NCI-H1092 (cell line): ENCODE measurements at places on chromosomes 1 and 21.

- no peak for DNase-seq
These were observed 2.9 kb upstream of the HTR6 start for GRCh38 chr1:19661721-19662228.

- no peak for DNase-seq
These were observed 29.0 kb downstream of the SIM2 start for GRCh38 chr21:36727866-36728265.

DNA sequence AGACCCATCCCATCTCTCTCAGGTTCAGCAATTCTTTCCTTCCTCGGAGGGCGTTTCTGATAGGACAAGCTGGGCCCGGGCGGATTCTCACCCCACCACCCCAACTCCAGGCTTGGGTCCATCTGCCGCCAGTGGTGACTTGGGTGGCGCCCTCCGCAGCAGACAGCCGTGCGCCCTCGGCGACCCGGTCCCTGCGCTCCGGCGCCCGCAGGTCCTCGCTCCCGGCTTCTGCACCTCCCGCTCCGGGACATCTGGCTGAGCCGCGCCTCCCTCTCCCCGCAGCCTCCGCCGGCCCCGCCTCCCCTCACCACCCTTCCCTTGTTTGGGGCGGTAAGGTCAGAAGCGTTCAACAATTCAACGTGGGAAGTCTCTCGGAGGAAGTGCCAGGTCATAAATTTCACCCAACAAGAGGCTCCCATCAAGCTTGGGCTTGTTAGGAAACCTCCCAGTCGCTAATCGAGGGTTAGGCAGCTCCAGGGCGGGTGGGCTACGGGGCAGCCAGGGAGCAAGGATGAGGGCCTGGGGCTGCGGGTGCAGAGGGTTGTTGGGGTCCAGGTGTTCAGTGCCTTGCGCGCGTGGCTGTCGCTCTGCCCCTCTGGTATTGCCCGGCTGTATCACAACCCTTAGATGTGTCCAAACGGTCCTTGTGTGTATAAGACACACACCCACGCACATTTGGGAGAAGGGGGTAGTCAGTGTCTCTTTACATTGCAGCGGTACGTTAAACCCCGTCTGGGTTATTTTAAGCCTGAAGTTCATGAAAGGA lies 39.8 kb downstream of the OLIG1 start:
- no peak for DNase-seq

DNA sequence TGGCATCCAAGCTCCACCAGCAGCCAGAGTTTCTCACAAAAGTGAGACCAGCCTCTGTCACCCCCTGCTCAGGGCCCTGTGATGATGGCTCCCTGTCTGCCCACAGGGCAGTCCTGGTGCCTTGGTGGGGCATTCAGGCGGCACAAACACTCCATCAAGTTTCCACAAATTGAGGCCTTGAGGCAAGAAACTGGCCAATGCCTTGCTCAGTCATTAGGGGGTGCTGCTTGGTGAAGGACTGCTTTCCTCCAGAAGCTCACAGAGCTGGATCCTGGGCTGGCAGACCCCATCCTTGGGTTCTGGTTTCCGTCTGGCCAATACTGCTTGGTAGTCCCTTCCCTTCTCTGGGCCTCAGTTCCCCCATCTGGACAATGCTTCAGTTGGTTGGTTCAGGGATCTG lies 12.5 kb upstream of the AHDC1 start:
- DNase-seq = no peak

GRCh38 chr1:119987112-119987511 lies 82.3 kb downstream of the NOTCH2 start:
- DNase-seq = no peak

DNA sequence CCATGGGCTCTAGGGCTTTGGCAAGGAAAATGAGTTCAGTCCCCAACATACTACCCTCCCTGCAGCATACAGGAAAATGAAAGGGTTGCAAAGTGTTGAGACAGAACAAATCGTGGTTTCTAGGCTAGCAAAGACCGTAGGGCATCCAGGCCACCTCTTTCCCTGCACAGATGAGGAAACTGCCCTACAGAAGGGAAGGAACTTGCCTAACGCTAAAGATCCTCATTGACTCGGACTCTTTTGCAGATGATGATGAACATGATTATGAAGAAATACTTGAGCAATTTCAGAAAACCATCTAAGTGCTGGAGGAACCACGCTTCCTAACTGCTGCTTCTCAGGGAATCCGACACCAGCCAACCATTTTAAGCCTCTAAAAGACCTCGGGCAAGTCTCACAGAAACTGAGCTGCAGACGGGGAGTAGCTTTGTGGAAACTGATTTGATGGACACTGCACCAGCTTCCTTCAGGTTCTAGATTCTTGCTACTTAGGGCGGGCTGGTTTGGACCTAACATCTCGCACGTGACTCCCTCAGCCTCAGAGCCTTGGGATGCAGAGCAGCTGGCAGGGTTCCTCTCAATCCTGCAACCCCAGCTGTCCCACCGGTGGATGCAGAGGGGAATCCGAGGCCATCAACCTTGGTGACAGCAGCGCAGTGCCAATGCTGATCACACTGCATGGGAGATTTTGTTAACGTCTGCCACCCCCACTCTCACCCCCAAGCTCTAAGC lies 13.4 kb downstream of the THEMIS2 start:
- DNase-seq = no peak

- DNase-seq = no peak
These were observed 67.8 kb downstream of the FASLG start for GRCh38 chr1:172726740-172727139.

GRCh38 chr1:200979574-200980451 lies 43.7 kb downstream of the KIF21B start:
- peak; percentile 62 for DNase-seq

GRCh38 chr21:25700741-25701140 lies 34.0 kb downstream of the ATP5PF start:
- DNase-seq = no peak

GRCh38 chr1:157551694-157552693 lies at the start of gene FCRL5:
TSS of gene FCRL5 (minus strand) at chr1:157552515. CDS start at chr1:157552362, 153 bp downstream.
- no peak for DNase-seq

- DNase-seq = no peak
These were observed 4.8 kb upstream of the SFN start for GRCh38 chr1:26858160-26858559.

DNA sequence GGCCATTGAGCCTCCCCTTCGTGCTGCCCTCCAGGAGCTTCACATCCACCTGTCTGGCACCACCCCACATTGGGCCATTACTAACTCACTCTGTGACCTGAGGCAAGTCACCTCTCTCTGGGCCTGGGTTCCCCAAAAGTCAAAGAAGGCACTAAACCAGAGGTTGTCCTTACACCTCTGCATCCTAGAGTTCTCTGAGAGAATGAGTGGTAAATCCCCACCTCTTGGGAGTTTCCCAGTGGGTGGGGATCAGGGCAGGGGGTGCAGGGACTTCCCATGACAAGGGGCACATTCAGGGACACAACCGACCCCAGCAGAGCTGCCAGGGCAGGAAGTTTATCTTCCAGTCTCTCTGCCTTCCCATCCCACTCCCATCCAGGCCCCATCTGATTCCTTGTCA lies 99.7 kb downstream of the EPHB2 start:
- no peak for DNase-seq

GRCh38 chr21:21200103-21200938 lies 202.1 kb downstream of the NCAM2 start:
- DNase-seq = no peak

DNA sequence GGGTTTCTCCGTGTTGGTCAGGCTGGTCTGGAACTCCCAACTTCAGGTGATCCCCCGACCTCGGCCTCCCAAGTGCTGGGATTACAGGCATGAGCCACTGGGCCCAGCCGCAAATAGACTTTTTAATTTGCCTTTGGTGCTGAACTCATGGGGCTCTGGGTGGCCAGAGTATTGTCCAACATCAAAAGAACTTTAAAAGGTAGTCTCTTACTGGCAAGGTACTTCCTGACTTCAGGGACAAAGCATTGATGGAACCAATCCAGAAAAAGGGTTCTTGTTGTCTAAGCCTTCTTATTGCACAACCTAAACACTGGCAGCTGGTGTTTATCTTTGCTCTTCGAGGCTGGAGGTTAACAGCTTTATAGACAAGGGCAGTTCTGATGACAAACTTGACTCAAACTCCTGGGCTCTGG lies 3.8 kb upstream of the KTI12 start:
- DNase-seq = no peak

DNA sequence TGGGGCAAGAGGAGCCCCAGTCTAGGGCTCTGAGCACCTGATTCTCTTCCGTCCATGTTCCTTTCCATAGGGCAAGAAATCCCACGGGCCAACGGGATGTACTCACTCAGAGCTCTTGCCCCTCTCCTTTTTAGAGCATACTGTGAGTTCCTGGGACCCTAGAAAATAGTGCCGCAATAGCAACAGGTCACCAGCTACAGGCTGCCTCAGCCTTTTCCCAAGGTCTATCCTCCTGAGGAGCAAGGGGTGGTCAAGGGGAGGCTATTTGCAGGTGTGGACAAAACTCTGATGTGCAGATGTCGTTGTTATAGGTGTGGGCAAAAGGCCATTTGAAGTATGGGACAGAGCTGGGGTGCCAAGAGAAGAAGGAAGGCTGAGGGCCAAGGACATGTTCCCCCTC lies 1.6 kb upstream of the QSOX1 start:
- DNase-seq = no peak

DNA sequence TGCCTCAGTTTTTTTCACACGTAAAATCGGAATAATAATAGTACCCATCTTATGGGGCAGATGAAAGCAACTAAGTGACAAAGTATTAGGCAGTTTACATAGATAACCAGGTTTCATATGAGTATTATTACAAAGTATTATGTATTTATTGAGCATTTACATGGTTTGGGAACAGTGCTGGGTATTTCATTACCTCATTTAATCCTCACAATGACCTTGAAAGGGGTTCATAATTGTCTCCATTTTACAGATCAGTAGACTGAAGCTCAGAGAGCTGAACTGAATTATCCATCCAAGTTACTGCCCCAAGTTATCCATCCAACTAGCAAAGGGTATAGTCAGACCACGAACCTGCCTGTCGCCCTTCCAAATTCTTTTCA lies 21.2 kb downstream of the TCEA3 start:
- DNase-seq = no peak

GRCh38 chr21:35484851-35485250 lies 435.7 kb upstream of the RUNX1 start:
- no peak for DNase-seq

DNA sequence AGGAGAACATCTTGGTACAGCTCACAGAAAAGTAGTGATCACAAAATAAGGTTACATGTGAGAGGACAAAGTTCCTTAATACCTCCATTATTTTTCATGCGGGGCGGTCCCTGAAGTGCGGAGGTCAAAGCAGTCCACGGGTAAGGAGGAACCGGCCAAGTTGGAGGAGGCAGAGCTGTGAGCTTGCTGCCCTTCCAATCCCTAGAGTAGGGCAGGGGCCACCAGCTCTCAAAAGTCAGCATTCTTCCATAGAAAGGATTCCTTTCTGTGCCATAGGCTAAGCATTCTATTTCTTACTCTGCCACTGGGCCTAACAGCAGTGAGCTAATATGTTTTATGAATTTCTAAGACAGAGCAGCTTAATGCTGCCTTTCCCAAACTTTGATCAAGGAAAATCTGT lies 50.9 kb upstream of the USP1 start:
- no peak for DNase-seq

DNA sequence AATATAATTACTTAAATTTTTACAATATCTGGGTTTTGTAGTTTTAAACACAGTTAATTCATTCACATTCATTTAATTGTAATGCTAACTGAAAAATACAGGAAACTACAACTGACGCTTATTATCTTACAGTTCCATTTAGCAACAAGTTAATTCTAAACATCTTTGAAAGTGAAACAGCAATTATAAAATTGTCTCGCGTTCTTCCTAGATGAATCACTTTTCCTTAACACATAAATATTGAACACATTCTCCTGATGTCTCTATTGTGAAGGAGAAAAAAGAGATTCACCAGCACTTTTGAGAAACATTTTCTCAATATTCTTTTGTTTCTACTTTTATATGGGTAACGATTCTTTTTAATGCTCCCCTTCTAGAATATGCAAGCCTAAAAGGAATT lies 6.4 kb downstream of the PTGFR start:
- no peak for DNase-seq

DNA sequence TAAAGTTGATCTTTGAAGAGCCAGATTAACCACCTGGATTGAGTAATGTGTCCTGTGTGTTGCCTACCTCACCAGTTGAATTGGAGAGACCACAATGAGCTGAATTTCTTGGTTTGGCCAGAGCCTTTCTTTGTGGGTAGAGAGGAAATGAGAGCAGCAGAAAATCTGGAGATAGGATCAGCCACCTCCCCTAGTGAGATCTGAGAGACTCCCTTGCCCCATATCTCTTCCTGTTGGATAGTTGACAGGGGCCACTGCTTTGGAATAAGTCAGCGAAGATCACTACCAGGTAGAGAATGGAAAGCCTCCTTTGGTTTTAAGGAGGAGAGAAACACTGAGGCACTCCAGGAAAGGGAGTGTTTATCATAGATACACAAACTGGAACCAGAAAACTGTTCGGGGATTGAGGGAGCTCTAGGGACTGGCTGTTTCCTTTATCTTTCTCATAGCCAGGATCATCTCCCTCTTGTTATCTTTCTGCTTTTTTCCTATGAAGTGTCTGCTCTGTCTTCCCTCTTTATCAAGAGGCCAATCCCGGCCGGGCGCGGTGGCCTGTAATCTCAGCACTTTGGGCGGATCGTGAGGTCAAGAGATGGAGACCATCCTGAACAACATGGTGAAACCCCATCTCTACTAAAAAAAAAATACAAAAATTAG lies 21.3 kb upstream of the ZNF326 start:
- no peak for DNase-seq

- DNase-seq = no peak
These were observed 70.3 kb downstream of the CD46 start for GRCh38 chr1:207822124-207822601.

DNA sequence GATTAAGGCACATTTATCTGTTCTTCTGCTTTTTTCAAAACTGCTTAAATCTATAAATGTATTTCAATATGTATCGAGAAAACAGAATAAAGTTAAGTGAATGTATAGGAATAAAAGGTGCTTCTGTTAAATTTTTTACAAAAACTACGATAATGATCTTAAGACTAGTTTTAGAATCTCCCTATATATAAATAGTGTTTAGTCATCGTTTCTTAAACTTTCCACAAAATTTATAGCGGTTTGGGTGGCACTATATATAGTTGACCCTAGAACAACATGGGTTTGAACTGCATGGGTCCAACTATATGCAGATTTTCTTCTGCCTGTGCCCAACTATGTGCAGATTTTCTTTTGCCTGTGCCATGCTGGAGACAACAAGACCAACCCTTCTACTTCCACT lies 125.7 kb downstream of the CRB1 start:
- no peak for DNase-seq

DNA sequence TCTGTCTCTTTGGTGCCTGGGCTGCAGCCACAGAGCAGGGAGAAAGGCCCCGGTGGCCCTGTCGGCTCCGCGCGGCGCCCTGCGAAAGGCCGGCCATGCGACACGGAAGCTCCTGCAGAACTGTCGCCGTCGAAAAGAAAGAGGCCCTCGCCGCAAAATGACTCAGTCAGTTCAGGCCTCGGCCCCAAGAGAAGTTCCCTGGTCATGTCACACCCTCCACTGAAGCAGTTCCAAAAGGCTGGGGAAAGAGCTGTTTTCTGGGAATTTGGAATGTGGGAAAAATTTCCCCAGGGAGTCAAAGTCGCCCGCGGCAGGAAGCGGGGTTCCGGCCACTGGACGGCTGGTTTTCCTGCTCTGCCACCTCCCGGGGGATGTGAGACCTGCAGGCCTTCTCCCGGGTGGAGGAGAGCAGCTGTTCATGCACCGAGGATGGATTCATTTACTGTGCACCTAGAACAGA lies 115.8 kb upstream of the ZNF678 start:
- DNase-seq = no peak

- no peak for DNase-seq
These were observed 42.8 kb downstream of the SMG7 start for GRCh38 chr1:183515002-183515689.
